ENCODE measurements at places on chromosomes 3 and 15.

GRCh38 chr15:29990954-29991353, 91.8 kb upstream of the GOLGA8J start:
- DNase-seq = no peak

DNA sequence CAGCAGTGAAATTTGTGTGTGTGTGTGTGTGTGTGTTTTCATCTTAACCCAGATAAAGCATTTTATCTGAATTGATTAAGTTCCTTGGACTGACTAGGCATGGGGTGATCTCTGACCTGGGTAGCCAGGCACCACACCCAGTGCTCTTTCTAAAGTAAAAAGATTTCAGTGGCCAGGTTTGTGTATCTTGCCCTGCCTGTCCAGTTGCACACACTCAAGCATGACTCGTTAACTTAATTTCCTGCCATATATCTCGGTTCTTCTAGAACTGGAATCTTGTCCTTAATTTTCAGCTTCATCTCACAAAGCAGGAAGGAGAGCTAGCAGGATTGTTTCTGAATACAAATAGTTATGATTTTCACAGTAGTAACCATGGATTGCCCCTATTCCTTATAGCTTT, 17.0 kb downstream of the TM4SF18 start:
- no peak for DNase-seq

- DNase-seq = no peak
Measured at GRCh38 chr15:42151141-42151561, 5.3 kb downstream of the PLA2G4F start.

GRCh38 chr3:78204977-78205376, 1165.1 kb downstream of the ROBO2 start:
- DNase-seq = no peak

GRCh38 chr3:33007776-33008175, 56.3 kb downstream of the CCR4 start:
- DNase-seq = no peak

DNA sequence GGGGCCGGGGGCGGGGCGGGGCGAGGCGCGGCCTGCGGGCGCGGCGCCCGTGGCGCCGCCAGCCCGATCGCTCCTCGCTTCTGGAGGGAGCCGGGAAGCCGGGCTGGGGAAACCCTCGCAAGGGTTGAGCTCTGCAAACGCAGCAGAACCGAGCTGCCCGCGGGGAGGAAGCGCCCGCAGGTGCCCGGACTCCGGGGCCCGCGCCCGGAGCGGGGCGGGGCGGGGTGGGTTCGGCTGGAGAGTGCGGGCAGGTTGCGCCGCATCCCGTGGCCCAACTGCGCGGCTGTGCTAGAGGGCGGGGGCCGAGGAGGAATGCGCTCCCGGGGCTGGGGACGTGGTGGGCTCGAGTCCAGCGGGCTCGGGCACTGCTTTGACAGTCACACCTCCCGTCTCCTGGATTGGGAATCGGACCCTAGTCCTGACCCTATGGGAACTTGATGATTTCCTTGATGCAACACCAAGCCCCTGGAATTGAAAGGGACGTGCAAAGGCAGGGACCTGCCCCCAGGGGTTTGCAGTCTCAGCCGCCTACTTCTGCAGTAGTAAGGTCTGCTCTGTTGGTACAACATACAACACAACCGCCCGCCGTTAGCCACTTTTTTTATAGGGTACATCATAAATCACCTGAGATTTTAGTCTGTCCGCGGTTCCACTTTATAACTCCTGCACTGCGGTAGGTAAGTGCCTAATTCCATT, 34.3 kb downstream of the ZBTB38 start:
- peak; percentile 30 for DNase-seq

DNA sequence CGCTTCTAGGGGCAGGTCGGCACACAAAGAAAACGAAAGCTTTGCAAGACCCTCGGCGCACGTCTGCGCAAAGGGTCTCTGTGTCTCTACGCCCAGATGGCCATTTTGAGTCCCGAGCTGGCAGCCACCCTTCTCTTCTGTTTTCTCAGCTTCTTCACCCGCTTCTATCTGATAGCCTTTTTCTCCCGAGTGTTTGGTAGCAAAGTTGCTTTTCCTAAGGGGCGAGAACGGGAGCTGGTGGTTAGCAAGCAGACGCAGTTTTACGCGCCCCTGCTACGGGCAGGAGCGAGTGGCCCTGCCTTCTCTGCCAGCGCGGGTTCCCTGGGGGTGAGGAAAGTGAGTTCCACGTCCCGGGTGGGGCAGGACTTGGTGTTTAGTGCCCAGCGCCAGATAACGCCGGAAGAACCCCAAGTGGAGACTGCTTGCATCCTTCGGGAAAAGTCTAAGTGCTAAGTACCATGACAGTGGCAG, 2.9 kb upstream of the MKRN2 start:
- DNase-seq = no peak

DNA sequence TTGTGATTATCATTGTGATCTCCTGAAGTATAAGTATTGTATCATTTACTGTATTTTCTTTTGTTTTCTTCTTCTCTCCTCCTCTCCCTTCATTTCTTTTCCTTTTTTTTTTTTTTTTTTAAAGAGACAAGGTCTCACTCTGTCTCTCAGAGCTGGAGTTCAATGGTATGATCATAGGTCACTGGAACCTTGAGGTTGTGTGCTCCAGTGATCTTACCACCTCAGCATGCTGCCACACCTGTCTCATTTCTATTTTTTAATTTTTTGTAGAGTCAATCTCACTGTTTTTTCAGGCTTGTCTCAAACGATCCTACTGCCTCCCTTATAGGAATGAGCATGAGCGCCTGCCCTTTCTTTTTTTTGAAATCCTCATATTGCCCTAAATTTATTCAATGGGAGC, 23.4 kb downstream of the NMD3 start:
- DNase-seq = no peak

DNA sequence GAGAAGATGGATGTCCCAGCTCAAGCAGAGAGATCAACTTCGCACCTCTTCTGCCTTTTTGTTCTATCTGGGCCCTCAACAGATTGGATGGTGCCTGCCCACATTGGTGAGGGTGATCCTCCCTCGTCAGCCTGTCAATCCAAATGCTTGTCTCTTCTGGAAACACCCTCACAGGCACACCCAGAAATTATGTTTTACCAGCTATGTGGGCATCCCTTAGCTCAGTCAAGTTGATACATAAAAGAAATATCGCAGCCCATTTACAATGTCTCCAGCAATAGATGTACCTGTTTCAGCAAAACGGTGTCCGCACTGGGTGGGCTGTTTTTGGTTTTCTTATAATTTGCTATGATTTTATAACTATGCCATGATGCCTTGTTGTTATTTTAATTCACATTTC, 27.5 kb upstream of the CA12 start:
- no peak for DNase-seq

GRCh38 chr3:48555231-48555948, 1.2 kb downstream of the PFKFB4 start:
- no peak for DNase-seq

- no peak for DNase-seq
Measured at GRCh38 chr3:189563853-189564563, 67.2 kb upstream of the TP63 start.

DNA sequence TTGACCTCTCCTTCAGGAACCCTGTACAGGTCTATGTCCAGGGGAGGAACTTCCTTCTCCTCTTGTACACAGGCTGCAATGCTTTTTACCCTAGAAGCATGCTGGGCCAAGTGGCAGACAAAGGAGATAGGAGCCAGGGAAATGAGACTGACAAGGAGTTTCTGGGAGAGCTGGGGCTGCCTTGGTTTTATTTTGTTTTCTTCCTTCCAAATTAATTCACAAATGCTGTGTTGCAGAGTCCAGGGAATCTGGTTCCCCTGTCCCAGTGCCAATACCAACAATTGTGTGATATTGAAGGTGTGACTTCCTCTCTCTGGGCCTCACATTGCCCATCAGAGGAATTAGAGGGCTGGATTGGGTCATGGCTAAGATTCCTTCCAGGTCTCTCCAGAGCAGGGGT, 224.8 kb upstream of the PPP2R3A start:
- DNase-seq = no peak
